Fibroblast of skin of scalp (primary cell): ENCODE measurements at places on chromosomes 2 and 18.
A peak's percentile ranks its signal among the peaks of the same experiment; 100 is the strongest.

DNA sequence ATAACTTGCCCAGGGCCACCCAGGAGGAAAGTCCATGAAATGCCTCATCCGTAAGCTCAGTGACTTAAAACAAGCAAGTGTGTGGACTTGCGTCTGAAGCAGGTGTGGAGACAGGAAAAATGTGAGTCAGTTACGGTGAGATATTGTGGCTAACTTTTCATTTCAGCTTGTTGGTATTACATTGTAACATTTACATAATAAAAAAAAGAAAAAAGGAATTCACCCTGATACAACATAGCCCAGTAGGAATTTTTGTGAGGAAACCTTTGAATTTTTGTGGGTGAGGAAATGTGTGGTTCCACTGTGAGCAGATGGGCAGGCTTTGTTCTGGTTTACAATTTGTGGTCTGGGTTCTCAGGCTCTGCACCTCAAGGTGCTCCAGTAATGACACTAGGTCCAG is 33.7 kb upstream of the LYPD6B start:
- peak; percentile 33 for DNase-seq

DNA sequence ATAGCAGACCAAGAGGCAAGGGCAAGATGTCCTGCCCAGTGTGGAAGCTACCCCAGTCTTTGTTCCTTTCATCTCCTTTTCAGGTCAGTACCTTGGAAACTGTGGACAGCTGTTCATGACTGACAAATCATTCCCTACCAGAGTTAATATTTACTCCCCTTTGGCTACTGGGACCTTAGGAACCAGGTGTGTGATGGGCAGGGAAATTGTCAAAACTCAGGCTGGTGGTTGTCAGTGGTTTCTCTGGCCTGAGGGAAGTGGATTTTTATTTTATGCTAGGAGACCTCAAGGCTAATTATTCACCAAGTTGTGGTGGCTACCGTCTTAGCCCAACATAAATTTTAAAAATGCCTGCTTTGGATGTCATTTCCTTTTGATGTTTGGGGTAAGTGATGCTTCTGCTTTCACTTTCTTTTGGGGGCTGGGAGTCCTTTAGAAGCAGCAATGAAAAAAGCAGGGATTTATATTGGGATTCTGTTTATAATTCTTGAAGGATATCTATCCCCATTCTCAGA is 119.3 kb downstream of the SETBP1 start:
- DNase-seq, result no peak

DNA sequence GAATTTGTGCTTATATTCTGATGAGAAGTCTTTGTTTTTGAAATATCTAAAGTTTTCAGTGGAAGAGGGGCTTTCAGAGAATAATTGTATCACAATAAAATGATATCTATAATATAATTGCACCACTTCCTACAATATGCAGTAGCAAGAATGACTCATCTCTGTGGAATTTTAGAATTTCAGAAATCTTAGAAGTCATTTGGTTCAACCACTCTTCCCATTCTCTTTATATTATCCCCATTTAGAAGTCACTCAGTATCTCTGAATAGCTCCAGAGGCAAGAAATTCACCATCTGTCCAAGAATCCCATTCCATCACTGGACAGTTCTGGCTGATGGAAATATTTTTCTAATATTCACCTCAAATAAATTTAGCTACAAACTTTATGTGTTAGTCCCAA is 59.3 kb upstream of the CCDC68 start:
- DNase-seq, result peak; percentile 78

DNA sequence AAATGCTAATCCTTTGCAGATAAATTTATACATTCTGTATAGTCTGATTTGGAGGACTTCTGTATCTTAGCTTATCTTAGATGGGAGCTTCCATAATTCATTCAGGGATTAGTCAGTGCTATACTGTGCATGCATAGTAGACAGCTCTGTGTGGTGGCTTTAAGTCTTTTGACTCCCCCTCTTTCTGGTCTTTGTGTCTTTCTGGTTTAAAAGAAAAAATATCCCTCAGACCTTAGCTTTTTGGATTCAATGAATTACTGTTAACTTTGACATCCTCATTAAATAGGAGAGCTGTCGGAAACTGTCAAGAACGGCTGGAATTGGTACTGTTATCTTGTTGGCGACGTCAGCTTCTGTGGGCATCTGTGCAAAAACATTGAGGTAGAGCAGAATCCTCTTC is 130.4 kb downstream of the SPTBN1 start:
- DNase-seq, result no peak

DNA sequence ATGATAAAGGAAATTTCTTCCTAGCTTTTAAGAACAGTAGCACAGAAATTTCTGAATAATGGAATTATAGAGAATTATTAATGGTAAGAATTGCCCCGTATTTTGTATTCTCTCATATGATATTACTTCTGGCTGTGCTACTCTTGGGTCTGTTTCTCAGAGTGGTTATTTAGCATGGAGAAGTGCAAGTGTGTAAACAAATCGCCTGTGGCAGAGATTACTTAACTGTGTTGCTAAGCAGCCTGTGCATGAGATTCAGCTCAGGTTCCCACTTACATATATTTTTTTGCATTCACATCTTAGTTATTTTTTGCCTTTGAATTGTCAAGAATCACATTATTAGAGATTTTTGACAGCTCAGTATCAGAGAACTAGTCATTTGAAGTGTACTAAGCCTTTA is 80.1 kb upstream of the NFATC1 start:
- no peak for DNase-seq

- DNase-seq, result peak; percentile 46
Measured at GRCh38 chr2:32732912-32733472, 105.1 kb downstream of the TTC27 start.

DNA sequence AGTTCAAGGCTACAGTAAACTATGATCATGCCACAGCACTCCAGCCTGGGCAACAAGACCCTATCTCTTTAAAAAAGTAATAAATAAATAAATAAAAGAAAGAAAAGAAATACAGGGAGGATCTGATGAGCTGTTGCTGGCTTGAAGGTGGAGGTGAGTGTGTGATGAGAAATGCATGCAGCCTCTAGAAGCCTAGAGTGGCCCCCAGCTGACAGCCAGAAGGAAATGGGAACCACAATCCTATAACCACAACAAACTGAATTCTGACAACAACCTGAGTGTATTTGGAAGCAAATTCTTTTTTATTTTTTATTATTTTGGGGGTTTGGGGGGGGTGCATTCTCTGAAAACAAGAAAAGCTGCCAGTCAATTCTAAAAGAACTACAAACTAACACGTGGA is 14.6 kb downstream of the NOL10 start:
- no peak for DNase-seq

GRCh38 chr2:234437642-234438304 is 59.1 kb downstream of the ARL4C start:
- DNase-seq, result no peak

GRCh38 chr2:217277646-217278398 is 418.0 kb upstream of the TNP1 start:
- DNase-seq, result peak; percentile 93

DNA sequence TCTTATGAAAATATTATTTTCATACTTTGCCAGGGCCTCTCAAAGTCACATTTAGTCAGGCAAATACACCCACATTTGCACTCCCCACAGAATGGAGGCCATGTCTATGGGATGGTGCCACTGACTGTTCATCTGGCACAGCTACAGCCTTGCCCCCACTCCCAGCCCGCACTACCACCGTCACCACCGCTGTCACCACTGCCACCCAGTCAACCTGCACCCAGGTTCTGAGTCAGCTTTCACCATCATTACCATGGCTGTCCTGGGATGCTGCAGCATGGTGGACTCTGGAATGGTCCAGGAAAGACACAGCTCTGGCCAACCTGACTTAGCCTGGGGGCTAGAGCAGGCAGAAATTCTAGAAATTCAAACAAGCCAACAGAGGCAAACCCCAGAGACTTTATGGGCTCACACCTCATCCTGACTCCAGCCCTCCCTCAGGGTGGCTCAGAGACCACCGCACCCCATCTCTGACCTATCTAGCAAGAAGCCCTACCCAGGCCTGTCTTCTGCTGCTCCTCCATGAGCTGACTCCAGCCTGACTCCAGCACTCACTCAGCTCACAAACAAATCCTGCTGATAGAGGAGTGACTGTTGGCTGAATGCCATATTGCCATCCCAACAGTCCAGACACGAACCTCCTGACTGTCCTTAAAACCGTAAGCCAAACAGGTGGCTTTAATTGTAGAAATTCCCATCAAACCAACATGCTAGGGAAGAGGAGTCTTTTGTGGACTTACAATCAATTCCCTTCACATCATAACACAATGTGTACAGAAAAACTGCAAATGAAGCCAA is 28.0 kb downstream of the DNER start:
- no peak for DNase-seq

- DNase-seq, result no peak
Measured at GRCh38 chr2:8335801-8336200, 346.1 kb upstream of the ID2 start.
